ENCODE measurements at places on chromosomes 11 and 22.

DNA sequence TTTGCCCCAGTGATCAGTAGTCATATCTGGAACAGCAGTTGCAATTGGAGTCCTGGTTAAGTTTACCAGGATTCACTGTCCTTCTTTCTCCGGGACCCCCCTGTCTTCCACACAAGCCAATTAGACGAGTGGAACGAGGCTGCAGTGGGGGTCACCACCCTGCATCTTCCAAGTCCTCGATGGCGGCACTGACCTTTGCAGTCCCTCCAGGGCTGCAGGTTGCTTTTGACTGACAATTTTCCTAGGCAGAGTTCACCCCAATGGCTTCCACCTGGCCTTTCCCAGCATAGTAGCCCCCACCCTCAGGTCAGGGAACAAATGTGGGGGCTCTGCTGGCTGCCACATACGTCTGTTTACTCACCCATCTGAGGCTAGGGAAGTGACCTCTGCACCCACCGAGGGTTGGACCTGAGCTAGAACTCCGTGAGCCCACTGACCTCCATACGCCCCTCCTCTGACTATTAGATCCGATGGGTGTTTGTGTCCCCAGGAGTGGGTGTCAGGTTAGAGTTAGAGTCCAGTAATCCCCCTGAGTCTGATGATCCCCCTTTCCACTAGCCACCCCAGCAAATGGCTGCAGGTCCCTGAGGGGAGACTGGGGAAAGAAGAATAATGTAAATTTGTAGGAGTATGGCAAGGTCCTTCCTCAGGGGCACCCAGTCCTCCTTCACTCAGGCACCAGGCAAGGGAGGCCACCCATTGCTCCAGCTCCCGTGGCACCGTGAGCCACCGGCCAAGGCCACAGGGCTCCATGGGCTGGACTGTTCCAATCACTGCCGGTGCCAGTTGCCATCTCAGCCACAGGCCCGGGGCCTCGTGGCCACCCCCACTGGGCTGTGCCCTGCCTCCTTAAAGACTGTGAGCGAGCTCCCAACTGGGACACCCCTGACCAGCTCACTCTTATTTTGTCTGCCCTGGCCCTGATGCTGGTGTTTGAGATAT is 5.5 kb downstream of the C11orf21 start:
- peaks cover 12% of the 10 kb centered on the region for H3K36me3 ChIP-seq
- DNase-seq = no peak
- H3K4me1 ChIP-seq = peaks cover 39% of the 10 kb centered on the region
- no peak overlapping the region for H3K4me3 ChIP-seq
- no peak overlapping the region for H3K27ac ChIP-seq

- no peak for DNase-seq
- no peaks in the 10 kb centered on the region for H3K4me1 ChIP-seq
- H3K27me3 ChIP-seq = no peaks in the 10 kb centered on the region
- no peaks in the 10 kb centered on the region for H3K36me3 ChIP-seq
These were observed 302.1 kb upstream of the B3GAT1 start for GRCh38 chr11:134714021-134714656.

GRCh38 chr11:130719220-130719915 is 196.9 kb downstream of the SNX19 start:
- H3K36me3 ChIP-seq = no peaks in the 10 kb centered on the region
- no peak overlapping the region for H3K27ac ChIP-seq
- peaks cover 2% of the 10 kb centered on the region for H3K27me3 ChIP-seq
- H3K4me3 ChIP-seq = no peak overlapping the region
- no peaks in the 10 kb centered on the region for H3K4me1 ChIP-seq
- no peak for DNase-seq

GRCh38 chr22:20305894-20306645 is 13.8 kb downstream of the DGCR6L start:
- DNase-seq = no peak
- H3K27me3 ChIP-seq = peaks cover 3% of the 10 kb centered on the region
- H3K4me3 ChIP-seq = no peak overlapping the region
- H3K36me3 ChIP-seq = no peaks in the 10 kb centered on the region
- H3K27ac ChIP-seq = no peak overlapping the region
